ENCODE measurements at places on chromosomes 5 and 9.

DNA sequence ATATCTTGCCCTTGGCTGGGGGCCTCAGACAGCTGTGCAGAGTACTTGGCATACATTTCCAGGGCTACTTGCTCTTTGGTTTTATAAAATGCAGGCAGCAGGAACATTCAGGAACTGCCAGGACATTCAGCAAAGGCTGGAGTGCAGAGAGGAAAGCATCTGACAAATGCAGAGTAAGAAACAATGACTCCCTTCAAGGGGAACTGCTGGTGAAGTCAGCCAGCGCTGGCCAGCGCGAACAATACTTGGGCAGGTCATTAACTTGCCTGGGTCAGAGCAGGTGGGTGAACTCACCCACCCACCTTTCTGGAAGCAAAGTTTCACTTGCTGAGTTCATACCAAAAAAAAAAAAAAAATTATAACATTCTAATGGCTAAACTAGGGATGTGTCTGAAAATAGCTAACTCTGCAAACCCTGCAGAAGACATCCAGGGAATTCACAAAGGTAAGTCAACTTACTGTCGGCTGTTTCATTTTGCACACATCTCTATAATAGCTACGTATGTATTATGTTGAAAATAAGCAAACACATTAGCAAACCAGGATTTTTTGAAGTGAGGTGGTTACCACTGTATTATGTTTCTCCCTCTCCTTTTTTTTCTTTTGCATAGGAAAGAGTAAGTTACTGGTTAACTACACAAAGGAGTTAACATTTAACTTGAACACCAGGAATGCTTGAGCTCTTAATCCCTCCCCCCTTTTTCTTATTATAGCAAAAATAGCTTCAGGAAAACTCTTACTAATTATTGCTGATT lies 152.2 kb downstream of the GLIS3 start:
- DNase-seq: no peak

DNA sequence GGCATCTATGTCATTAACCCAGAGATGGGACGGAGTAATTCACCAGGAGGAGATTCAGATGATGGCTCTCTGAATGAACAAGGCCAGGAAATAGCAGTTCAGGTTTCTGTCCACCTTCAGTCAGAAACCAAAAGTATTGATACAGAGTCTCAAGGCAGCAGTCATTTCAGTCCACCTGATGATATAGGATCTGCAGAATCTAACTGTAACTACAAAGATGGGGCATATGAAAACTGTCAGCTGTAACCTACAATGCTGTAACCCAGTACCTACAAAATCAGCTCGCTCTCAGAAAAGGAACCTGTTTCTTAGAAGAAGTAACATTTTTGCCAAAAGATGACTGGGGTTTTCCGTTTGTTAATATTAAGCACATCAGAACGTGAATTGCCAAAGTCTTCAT lies 14.7 kb downstream of the MFAP3 start:
- no peak for DNase-seq

- no peak for DNase-seq
Observed at GRCh38 chr9:125432715-125433385, 171.2 kb downstream of the GAPVD1 start.

GRCh38 chr5:142472306-142472951 lies 147.6 kb upstream of the SPRY4 start:
- no peak for DNase-seq

GRCh38 chr5:135454946-135455345 lies 2.8 kb upstream of the TIFAB start:
- no peak for DNase-seq

GRCh38 chr5:109922381-109922995 lies 232.8 kb downstream of the MAN2A1 start:
- no peak for DNase-seq

DNA sequence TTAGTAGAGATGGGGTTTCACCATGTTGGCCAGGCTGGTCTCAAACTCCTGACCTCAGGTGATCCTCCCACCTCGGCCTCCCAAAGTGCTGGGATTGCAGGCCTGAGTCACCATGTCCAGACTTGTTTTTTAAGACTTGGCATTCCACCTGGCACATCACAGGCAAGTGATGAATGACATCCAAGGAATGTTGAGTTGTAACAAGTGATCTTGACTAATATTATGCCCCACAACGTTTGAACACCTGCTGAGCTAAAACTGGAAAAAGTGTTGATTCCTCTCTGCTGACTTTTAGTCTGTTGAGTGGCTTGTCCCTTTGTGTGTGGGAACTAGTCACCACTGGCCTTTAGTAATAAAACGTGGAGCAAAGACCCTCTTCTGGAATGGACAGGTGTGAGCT lies 54.6 kb downstream of the SUB1 start:
- no peak for DNase-seq

DNA sequence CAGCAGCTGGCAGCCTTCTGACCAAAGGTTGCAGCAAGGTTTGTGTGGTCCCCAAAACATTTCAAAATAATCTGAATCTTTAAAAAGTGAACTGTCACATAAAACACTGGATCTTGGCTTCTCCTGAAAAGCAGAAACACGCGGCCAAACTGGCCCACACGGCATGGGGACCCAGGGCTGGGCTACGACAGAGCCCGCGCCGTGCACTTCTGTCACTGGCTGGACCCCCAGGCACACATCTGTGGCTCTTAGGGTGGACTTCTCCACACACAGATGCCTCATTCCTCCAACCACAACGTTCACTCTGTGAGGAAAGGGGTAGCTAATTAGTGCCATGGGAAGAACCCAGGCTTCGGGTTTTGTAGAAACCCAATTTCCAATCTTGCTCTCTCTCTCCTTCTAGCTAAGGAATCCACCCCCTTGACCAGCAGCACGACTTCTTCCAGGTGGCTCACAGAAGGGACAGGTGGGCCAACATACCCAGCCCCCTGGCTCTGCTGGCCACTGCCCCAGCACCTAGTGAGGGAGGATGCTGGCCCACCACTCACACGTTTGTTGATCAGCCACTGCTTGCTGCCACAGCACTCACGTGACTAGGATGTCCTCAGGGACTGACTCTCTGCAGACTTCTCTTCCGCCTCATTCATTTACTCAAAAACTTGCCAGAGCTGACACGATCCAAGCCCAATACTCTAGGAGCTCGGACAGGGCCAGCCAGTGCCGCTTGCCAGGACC lies 17.9 kb downstream of the LMAN2 start:
- no peak for DNase-seq

DNA sequence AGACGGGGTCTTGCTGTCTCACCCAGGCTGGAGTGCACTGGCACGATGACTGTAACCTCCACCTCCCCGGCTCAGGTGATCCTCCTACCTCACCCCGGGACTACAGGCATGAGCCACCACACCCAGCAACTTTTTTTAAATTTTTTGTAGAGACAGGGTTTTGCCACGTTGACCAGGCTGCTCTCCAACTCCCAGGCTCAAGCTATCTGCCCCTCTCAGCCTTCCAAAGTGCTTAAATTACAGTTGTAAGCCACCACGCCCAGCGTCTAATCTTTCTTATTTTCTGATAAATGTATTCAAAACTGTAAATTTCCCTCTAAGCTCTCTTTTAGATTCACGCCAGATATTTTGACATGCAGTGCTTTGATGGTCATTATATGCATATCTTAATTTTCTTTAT lies 10.3 kb downstream of the FRRS1L start:
- DNase-seq: no peak

GRCh38 chr5:68007451-68007850 lies 208.1 kb upstream of the PIK3R1 start:
- DNase-seq: no peak

DNA sequence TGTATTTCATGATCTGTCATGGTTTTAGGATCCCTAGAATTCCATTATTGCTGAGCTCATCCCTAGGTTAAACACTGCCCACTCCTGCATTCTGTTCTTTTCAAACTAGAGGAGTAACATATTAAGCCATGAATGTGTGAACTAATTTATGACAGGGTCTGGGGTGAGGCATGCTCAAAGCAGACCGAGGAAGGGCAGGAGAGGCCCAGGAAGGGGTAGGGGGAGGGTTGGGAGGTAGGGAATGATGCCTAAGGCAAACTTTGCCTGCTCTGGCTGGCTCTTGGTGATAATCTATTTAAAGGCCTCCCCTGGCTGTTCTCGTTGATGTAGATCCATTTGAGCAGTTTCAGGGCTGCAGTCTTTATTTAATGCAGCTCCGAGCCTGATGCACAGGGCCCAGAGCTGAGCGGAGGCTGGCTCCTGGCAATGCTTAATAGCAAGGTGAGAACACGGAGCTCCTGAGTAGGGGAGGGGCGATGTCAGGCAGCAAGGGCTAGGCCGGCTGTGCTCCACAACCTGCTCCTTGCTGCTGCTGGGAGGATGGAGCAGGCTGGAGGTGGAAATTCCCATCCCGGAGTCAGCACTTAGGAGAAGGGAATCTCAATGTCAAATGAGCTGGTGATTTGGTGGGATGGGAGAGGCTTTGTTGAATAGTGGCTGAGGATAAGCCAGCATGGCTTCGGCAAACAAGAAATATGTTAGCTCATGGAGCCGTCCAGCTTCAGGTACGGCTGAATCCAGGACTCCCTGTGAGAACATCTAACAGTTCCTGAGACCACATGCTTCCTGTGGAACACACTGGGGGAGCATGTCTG lies 73.2 kb upstream of the UNC5A start:
- DNase-seq: no peak

DNA sequence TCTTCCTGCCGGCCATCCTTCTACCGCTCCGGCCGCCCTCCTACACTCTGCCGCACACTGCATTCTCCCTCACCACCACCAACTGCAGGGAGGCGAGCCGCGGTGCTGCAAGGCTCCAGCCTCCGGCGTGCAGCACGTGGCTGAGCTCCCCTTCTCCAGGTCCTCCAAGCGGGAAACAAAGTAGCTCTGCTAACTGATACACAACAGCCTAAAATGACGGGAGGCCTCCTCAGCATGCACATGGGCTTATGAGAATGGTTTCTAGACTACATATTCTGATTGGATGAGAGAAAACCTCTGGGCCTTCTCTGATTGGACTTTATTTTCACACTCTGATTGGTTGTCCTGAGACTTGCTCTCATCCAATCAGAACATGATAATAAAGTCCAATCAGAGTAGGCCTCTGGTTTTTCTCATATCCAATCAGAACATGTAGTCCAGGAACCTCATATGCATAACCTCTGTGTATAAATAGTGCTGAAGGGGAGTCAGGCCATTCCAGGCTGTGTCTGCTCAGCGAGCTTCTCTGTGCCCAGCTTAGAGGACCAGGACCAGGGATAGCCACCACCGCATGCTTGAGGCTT lies 27.0 kb upstream of the ZNF354B start:
- DNase-seq: no peak

DNA sequence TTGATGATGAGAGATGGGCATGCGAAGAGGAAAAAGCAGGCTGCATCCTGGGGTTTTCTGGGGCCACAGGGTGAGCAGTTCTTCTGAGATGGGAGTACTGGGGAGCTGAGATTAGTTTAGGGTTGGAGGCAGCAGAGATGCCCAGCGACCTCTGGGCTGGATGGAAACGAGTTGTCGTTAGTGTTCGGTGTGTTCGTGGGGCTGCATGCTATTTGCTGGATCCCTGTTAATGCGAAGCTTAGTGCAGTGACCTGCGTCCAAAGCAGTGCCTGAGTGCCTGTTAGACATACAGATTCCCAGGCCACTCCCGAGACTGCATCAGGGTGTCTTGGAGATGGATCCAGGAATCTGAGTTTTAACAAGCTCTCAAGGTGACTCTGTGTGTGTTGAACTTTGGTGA lies 201.3 kb downstream of the CACNA1B start:
- no peak for DNase-seq

GRCh38 chr5:80964491-80964890 lies 4.3 kb downstream of the RASGRF2 start:
- no peak for DNase-seq

DNA sequence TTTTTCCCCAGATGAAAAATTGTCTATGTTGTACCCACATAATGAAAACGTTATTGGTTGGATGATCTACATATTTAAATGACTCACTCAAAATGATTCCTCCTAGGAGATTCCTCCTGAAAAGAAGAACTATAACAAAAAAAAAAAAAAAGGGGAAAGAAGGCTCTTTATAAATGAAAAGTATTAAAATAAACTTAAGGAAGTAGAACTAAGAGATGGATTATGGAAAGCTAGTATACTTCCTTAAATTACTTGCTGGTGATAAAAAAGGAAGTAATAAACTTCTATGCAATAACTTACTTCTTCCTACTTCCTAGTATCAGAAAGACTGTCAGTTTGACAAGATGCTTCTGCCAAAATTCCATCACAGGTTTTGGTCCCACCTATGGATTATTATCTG lies 1087.7 kb downstream of the CDH12 start:
- DNase-seq: no peak

DNA sequence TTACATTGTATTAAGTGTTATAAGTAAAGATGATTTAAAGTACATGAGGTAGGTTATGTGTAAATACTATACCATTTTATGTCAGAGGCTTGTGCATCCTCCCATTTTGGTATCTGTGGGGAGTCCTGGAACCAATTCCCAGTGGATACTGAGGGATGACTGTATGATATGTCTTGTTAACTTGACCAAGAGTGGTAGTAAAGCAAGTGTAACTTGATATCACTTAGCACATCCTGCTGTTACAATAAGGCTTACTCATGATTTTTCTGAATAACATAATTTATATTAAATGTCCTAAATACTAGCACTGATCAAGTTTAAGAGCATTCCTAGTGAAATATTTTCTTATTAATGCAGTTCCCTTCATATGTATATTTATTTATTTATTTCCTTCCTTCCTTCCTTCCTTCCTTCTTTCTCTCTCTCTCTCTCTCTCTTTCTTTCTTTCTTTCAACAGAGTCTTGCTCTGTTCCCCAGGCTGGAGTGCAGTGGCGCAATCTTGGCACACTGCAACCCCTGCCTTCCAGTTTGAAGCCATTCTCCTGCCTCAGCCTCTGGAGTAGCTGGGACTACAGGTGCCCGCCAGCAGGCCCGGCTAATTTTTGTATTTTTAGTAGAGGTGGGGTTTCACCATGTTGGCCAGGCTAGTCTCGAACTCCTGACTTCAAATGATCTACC lies 7.5 kb downstream of the NDFIP1 start:
- DNase-seq: no peak

DNA sequence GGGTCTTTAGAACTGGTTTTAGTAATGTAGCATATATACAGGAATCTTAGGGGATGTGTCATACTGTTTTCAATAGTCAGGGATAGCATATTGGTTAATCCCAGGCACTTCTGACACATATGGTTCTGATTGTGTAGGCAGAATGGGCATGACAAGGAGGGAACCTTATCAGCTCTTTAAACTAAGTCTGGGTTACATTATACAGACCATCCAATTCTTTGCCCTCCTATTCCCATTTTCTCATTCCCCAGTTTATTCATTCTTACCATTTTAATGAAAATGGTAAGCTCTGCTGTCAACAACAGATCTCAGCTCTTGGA lies 85.1 kb downstream of the NDUFAF2 start:
- no peak for DNase-seq
